ENCODE measurements at places on chromosomes 5 and 9. TPM values are rescaled to one million over a fixed set of nuclear protein-coding genes. Genes with fewer than 3 reads are reported as not detected.
A peak's percentile ranks its signal among the peaks of the same experiment; 100 is the strongest.

DNA sequence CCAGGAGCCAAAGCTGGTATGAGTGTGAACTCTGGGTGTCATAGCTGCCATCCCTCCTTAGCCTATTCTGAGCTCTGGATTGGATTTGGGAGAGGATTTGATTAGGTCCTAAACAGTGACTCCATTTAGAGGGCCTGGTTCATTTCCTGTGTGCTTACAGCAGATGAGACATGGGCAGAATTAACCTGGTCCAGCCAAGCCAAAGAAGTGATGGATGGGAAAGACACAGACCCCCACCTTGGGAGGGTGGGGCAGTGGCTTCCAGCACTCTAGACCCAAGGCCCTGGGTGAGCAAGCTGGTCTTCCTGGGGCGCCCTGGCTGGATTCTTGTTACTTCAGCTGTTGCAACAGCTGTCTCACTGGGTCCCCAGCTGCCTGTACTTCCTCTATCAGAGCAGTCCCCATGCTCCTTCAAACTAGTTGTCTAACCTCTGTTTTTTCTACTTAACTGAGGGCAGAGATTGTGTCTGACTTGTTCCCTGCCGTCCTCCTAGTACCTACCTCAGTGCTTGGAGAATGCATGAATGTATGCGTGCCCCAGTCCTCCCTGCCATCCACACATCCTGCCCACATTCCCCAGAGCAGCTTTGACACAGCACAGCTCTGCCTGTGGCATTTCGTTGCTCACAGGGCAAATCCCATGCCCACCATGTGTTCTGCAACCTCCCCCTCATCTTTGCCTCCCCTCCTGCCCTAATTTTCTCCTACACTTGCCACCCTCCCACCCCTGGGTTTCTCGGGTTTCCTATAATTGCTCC, 115.9 kb downstream of the RGS3 start:
- peak; percentile 31 for DNase-seq

DNA sequence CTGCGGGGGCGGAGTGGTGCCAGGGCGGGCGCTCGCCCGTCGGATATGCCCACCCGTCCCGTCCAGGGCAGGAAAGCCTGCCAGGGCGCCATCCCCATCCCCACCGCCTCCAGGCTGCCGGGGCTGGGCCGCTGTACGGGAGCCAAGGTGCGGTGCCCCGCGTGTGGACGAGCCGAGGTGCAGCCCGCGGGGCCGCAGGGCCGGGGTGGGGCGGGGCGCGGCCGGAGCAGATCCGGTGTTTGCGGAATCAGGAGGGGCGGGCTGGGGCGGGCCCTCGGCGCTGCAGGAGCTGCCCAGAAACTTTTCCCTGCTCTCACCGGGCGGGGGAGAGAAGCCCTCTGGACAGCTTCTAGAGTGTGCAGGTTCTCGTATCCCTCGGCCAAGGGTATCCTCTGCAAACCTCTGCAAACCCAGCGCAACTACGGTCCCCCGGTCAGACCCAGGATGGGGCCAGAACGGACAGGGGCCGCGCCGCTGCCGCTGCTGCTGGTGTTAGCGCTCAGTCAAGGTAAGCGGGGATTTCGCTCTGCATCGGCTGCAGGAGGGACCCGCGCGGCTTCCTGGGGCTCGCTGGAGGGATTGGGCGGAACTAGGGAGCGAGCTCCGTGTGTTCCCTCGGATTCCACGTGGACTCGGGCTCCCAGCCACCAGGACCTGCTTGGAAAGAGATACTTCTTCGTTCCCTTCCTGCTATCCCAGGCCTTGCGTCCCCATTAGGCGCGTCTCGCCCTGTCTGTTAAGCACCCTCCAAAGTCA, at the start of gene ITGA2:
ITGA2 (plus strand) TSS at position 328 of the 756 bp plus-strand sequence; CDS start at position 445, 117 bp downstream.
- DNase-seq, result peak; percentile 55

DNA sequence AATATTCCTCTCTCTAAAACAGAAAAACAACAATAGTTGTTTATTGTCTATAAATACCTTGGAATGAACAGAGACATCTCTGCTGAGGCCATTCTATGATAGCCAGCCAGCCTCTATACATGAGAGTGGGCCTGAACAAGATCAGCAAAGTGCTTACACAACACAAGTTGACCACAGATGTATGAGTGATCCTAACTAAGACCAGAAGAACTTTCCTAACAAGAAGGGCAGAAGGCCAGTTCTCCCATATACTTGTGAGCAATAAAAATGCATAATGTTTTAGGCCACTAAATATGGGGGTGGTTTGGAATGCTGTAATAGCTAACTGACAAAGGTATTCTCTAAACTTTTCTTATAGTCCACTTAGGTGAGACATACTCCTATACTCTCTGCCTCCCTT, 345.7 kb downstream of the SPATA31D1 start:
- DNase-seq, result no peak

GRCh38 chr5:42502613-42503470, 79.6 kb downstream of the GHR start:
- DNase-seq, result no peak

DNA sequence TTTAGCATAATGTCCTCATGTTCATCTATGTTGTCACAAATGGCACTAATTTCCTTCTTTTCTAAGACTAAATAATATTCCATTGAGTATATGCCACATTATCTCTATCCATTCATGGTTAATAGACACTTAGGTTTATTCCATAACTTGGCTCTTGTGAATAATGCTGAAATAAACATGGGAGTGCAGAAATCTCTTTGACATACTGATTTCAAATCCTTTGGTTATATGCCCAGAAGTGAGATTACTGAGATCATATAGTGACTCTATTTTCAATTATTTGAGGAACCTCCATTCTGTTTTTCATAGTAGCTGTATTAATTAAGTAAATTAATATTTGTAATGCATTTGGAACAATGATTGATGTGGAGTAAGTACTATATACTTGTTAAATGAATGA, 13.0 kb downstream of the SMIM3 start:
- no peak for DNase-seq

DNA sequence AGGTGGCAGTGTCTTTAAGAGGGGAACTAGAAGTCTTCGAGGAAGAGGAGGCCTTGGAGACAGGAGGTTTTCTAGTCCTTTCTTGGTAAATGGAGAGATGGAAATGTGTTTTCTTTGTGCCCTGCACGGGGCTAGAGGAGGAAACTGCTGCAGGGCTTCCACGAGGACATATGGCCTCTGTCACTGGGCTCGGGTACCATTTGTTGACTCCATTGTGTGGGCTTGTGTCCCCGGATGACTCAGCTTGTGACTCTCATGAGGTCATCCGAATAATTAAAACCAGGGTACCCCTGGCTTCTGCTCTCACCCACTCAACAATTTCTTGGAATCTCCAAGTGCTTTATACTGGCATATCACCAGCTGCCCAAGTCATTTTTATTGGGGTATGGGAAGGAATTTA, 261.7 kb downstream of the KIF4B start:
- no peak for DNase-seq

DNA sequence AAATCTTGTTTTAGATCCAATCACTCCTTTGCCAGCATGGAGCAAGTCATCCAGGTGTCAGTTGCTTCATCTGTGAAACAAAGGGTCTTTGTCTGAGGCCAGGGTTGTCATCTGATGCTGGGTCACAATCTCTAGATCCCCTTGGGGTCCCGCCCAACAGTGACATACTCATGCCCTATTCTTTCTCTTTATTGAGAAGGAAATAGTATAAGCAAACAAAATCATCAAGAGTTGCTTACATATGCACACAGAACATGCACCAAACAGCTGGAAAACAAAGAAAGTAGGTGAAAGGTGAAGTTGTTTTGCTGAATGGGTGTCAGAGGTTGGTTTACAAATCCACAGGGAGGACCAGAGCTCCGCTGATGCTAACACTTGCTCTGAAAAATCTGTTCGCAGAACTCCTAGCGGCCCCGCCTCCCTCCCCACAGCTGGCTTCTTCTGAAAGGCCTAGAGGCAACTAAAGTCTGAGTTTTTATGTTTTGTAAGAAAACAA, 106.1 kb upstream of the SLC44A1 start:
- DNase-seq, result no peak

DNA sequence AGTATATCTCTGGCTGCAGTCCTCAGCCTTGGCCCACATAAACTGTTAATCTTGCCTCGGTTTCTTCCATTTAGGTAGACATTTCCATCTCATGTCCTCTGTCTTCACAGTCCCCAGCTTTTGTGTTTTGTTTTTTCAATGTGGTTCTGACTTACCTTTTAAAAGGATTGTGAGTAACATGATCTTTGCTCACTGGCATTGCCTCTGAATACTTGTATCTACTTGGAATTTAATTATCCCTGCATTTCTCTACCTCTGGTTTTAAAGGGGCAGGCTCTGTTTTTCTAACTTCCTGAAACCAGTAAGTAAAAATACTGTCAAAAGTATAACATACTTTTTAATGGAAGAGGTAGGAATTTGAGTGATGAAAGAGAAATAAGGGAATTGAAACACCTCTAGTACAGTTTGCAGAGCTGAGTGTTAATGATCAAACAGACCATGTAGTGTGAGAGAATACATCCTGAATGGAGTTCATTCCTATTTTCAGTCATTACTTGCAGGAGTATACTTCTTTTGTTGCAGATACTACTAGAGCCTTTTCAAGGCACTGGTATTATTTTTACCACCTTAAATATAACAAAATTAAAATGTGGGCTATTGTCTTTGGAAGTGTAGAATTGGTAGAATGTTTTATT, 62.6 kb downstream of the MTREX start:
- no peak for DNase-seq

DNA sequence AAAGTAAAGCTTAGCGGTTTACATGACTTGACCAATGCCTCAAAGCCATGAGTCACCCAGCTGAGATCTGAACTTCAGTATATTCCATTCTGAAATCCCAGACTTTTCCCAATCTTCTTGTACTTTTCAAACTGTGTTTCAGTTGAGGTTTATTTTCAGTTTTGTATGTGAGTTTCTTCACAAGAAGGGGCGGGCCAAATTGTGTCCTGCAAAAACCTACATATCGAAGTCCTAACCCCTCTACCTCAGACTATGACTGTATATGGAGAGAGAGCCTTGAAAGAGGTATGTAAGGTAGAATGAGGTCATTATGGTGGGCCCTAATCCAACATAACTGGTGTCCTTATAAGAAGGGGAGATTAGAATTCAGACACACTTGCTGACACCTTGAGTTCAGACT, 666 bp upstream of the TLR4 start:
- no peak for DNase-seq

- no peak for DNase-seq
These were observed 585.5 kb downstream of the TLE1 start for GRCh38 chr9:81103597-81104471.

GRCh38 chr9:14314424-14314928, 535 bp upstream of the NFIB start:
- peak; percentile 77 for DNase-seq

- no peak for DNase-seq
These were observed 1828.8 kb downstream of the MAT2B start for GRCh38 chr5:165334201-165334600.

GRCh38 chr5:159449925-159450324, 119.6 kb upstream of the IL12B start:
- peak; percentile 63 for DNase-seq

- no peak for DNase-seq
These were observed 42.8 kb downstream of the TIMD4 start for GRCh38 chr5:156920042-156920860.

DNA sequence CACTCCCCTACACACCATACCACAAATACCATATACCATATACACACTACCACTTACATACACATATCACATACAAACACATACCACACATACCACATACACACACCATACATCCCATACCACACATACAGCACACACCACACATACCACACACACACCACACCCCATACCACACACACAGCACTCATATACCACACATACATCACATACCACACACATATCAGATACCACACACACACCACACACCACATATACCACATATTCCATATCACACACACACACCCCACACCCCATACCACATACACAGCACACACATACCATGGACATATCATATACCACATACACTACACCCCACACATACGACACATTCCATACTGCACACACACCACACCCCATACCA, 276.6 kb downstream of the GADD45G start:
- no peak for DNase-seq

DNA sequence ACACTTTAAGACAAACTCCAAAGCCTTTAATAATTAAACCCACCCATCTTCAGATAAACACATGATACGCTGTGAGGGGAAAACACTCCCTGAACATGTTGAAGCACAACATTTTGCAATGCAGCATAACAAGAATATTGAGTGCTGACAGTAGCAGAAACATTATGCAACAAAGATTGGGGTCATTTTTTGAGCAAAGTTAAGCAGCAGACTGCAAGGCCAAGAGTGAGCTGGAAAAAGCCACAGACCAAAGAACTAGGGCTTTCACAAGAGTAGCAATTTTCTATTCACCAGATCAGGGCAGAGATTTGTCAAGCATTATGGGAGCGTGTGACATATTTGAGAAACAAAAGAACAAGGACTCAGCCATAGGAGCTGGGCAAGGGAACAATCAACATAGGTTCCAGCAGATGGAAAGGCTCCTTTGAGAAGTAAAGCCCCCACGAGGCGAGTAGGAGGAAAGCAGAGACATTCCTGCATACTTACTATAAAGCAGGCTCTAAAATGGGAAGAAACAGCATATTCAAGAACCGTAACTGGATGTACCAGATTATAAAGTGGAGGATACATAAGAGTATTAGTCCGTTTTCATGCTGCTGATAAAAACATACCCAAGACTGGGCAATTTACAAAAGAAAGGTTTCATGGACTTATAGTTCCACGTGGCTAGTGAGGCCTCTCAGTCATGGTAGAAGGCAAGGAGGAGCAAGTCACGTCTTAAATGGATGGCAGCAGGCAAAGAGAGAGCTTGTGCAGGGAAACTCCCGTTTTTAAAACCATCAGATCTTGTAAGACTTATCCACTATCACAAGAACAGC, 4.8 kb upstream of the TTC23L start:
- DNase-seq, result no peak

GRCh38 chr5:171592736-171593135, 173.3 kb downstream of the FGF18 start:
- DNase-seq, result no peak

- no peak for DNase-seq
These were observed 22.0 kb downstream of the ANKHD1 start for GRCh38 chr5:140423609-140424008.

- no peak for DNase-seq
These were observed 14.4 kb downstream of the CARNMT1 start for GRCh38 chr9:75013735-75014134.

The SPINK4 gene
- total RNA-seq, result not detected

The PCDHB8 gene
- 0.36 TPM for total RNA-seq

The GRM6 gene
- total RNA-seq, result not detected

The MYMK gene
- total RNA-seq, result not detected

The EPB41L4B gene
- total RNA-seq, result 20.4 TPM

The PTGER4 gene
- total RNA-seq, result 72.0 TPM

The MARCOL gene
- not detected for total RNA-seq

The TRIM32 gene
- 18.0 TPM for total RNA-seq

The SLC1A3 gene
- total RNA-seq, result 21.6 TPM

The ZCCHC9 gene
- 10.0 TPM for total RNA-seq

The ANKDD1B gene
- total RNA-seq, result 0.61 TPM

The PRDM12 gene
- not detected for total RNA-seq

The SLC6A3 gene
- total RNA-seq, result not detected
